ENCODE measurements at places on chromosomes 13 and 19. TPM values are rescaled to one million over a fixed set of nuclear protein-coding genes. Genes with fewer than 3 reads are reported as not detected.
A peak's percentile ranks its signal among the peaks of the same experiment; 100 is the strongest.

TTYH1 gene
- 0.43 TPM for polyA plus RNA-seq

CATSPERD gene
- 0.38 TPM for polyA plus RNA-seq

- DNase-seq: no peak
Measured at GRCh38 chr13:100818711-100819110, 144.1 kb upstream of the TMTC4 start.

CELF5 gene
- not detected for polyA plus RNA-seq

MAST1 gene
- 0.33 TPM for polyA plus RNA-seq

PEAK3 gene
- 0.23 TPM for polyA plus RNA-seq

PCDH20 gene
- not detected for polyA plus RNA-seq

DNA sequence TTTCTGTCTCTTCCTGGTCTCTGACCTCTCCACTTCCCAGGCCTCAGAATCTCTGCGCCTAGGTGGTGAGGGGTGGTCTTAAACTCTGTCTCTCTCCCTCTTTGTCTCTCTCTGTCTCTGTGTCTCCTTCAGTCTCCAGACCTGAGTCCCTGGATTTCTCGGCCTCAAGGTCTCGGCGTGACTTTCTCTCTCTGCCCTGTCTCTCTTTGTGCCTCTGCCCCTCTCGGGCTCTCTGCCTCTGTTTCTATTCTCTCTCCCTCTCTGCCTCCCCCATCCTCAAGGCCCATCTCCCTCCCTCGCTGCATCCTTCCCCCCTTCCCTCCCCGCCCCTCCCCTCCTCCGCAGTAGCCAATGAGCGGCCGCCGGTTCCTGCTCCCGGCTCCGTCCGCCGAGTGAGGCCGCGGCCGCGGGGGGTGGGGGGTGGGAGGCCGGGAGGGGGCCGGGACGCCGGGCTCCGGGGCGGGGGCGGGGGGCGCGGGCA is at the start of gene CACNG7:
CACNG7 (plus strand) TSS at position 344 of the 481 bp plus-strand sequence. CDS start 3,554 bp downstream, outside the sequence.
- no peak for DNase-seq

DNA sequence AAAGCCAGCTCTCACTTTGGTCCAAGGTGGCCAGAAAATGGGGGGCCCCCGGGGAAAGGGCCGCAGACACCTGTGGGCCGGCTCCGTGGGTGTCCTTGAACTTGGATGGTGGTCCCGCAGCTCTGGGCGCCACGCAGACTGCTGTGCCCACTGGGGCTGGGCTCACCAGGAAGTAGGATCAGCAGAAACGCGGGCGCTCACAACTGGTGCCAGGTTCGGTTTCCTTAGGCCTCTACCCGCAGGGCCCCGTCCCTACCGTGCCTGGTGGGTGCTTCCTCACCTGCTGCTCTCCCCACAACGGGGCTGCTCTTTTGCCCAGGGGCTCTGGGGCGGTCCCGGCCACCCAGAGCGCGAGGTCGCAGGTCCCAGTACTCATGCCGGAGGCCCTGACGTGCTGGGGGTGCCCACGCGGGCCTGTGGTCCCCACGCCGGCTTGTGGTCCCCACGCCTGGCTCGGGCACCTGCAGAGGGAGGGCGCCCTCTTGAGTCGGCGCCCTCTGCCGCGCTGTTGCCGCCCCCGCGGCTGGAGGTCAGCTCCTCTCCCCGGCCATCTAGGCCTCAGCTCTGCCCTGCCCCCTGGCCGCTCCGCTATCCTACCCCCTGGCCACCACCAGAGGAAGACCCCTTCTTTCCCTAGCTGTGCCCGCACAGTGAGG is 1303.6 kb downstream of the UQCRFS1 start:
- no peak for DNase-seq

CDC42EP5 gene
- polyA plus RNA-seq: not detected

- DNase-seq: no peak
Measured at GRCh38 chr19:46571495-46571894, 29.6 kb upstream of the CALM3 start.

CXCL17 gene
- not detected for polyA plus RNA-seq

DNA sequence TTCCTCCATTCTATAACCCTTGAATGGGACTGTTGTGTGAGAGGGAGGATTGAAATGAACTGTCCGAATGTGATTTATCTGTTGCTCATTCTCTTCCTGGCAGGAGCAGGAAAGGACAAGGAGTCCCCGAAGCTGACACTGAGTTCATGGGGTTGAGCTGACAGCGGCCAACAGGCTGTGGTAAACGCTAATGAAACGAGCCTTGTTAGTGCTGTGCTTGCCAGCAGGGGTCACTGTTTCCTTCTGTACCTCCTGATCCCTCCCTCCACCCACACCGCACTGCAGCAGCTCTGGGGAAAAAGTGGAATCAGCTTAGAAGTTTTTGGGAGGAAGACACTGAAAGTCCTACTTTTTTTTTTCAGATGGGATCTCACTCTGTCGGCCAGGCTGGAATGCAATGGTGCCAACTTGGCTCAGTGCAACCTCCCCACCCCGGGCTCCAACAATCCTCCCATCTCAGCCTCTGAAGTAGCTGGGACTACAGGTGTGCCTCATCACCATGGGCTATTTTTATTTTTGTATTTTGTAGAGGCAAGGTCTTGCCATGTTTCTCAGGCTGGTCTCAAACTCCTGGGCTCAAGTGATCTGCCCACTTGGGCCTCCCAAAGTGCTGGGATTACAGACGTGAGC is 6.7 kb upstream of the ZNF761 start:
- DNase-seq: peak; percentile 15

CERS1 gene
- polyA plus RNA-seq: not detected

- DNase-seq: peak; percentile 3
Measured at GRCh38 chr19:15631817-15632216, 8.9 kb upstream of the CYP4F3 start.

GRCh38 chr13:30339738-30340330 is 32.5 kb upstream of the KATNAL1 start:
- no peak for DNase-seq

GRCh38 chr13:43365039-43365344 is 341.6 kb downstream of the DNAJC15 start:
- no peak for DNase-seq

DNA sequence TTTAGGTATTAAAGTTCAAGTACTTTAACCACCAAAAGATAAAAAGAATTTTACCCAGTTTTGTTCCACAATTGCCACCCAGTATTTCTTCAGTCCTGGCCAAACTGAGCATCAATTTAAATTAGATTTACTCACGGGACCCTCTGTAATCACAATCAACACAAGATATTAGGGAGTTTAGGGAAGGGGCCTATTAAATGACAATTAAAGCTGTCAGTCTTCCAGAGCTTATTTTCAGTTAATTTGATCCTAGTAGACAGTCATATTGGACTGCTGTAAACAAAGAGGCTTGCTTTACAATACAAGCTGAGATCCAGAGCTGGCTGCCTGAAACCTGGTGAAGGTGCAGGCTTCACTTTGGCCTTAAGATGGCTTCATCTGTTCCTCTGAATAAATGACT is 321.2 kb upstream of the NBEA start:
- no peak for DNase-seq

GRCh38 chr19:19269952-19270694 is 3.0 kb downstream of the TM6SF2 start:
- no peak for DNase-seq

GRCh38 chr13:73832128-73832588 is 302.0 kb downstream of the KLF12 start:
- DNase-seq: no peak

GRCh38 chr19:6740589-6741343 is 1.3 kb downstream of the TRIP10 start:
- no peak for DNase-seq

DNA sequence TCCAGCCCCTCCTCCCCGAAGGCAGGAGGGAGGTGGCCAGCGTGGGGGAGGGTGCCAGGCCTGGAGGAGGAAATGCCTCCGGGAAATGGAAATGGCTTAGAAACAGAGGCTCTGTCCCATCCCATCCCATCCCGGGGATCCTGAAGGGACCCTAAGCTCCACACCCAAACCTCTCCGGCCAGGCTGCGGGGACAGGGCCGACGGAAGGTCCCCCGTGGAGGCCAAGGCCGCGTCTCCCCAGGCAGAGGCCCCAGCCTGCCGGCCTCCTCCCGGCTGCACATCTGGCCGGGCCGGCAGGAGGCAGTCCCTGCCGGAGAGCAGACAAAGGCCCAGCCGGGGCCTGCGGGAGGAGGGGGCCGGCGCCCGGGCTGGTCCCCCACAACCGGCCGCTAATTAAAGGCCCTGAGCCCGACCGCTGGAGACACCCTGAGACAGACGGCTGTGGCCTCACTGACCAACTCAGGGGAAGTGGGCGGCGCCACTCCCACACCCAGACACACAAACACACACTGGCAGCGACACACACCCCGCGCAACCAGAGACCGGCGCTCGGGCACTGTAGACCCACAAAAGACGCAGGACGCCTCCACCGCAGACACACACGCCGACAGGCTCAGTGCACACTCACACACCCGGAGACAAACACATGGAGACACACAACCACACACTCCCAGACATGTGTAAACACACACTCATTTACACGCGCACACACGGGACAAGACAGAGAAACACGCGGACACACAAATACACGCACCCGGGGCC is 1.1 kb downstream of the ADAMTS10 start:
- no peak for DNase-seq

DNA sequence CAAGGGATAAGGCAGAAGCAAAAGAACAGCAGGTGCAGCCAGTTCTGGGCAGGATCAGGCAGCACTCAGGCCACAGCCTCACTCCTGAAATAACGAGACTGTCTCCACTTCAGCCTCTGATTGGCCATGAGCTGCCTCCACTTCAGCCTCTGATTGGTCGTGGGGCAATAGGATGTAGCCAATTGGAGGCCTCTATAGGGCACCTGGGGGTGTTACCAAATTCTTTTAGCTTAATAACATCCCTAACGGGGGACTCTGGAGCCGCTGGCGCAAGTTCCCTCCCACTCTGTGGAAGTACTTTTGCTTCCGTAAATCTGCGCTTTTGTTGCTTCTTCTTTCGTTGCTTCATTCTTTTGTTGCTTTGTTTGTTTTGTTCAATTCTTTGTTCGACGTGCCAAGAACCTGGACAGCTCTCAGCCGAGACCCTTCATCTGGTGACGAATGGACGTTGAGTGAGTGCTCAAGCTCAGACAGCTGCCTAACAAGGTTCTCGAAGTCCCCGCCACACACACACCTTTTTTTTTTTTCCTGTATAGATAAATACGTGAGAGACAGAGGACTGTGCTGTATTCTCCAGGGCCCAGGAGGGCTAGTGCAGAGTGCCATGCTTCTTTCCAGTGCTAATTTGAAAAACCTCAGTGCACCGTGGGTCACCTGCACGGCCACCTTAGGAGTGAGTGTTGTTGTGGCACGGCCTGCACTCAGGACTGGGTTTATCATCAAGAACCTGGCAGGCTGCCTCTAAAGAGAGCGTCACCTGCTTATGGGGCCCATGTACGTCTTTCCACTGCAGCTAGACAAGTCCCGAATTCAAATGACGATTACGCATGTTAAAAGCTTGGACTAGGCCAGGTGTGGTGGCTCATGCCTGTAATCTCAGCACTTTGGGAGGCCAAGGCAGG is 32.0 kb upstream of the TUBGCP3 start:
- no peak for DNase-seq

- DNase-seq: no peak
Measured at GRCh38 chr19:41194157-41194552, 1.1 kb downstream of the CYP2S1 start.

GRCh38 chr13:112249644-112250610 is 126.2 kb upstream of the SPACA7 start:
- no peak for DNase-seq

ATXN8OS gene
- not detected for polyA plus RNA-seq

DNA sequence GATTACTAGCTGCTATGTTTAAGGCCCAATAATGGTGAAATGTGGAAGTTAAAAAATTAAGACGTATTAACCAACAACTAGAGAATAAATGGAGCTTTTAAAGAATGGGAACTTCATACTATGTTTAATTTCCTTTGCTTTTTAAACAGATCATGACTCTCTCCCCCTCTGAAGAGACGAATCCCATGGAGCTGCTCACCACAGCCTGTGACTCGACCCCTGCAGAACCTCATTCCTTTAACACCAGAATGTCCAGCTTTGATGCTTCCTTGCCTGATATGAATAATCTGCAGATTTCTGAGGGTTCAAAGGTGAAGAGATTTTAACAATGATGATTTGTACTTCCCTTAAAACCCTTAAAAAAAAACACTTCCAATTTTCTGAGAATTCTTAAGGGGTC is 53.0 kb downstream of the ZAR1L start:
- no peak for DNase-seq

- no peak for DNase-seq
Measured at GRCh38 chr19:28999724-29000433, 213.1 kb downstream of the UQCRFS1 start.

DNA sequence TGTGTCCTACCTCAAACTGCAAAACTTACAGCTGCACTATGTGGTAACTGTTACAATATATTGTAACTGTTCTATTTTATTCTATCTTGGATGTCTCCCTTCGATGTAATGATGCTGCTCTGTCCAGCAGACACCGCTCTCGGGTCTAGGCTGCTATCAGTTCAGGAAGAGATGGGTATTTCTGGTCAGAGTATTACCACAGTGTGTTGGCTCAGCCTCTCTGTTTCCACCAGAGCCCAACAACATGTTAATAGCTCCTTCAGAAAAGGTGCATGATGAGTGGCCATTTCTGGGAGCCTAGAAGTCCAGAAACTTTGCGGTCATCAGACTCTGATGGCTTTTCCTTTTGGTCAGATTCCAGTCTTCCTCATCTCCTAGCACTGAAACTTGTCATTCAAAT is 35.9 kb upstream of the IGFL1 start:
- DNase-seq: no peak

OR7C2 gene
- not detected for polyA plus RNA-seq

LGALS7 gene
- polyA plus RNA-seq: not detected

DNA sequence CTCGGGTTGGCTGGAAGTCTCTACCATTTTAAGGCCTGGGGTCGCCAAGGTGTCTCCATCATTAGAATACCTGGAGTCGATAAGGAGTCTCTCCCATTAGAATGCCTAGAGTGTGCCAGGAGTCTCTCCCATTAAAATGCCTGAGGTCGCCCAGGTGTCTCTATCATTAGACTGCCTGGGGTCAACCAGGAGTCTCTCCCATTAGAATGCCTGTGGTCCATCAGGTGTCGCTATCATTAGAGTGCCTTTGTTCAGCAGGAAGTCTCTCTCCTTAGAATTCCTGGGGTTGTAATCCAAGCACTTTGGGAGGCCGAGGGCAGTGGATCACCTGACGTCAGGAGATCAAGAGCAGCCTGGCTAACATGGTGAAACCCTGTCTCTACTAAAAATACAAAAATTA is 1533.0 kb downstream of the UQCRFS1 start:
- DNase-seq: no peak

GRCh38 chr19:47506459-47506858 is 8.4 kb downstream of the NAPA start:
- no peak for DNase-seq

DNA sequence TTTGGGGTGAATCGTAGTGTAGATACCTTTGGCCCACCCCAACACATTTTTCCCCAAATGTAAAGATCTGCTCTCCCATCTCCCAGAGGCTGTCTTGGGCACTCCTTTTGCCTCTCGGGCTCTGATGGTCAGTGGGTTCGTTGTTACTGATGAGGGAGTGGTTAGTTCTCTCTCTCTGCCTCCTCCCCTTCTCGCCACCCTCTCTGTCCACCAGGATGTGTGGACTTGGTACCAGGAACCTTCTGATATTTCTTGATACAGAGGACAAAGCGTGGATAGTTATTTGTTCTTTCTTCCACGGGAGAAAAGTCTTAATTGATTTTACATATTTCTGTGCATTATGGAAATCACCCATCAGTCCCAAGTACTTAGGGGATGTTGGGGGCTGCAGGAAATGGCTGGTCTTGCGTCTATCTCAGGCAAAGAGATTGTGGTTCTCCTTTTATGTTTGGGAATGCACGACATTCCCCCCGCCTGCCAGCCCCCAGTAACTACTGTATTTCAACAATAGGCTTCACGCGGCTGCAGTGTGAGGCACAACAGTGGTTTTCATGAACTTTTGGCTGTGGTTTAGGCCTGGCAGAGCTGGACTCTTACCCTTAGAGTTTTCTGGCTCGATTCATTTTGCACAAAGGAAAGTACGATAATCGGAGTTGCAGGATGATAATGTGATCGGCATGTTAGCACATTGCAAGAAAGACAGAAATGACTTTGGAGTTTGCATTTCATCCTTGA is 79.0 kb upstream of the ZNF536 start:
- DNase-seq: no peak

All from GM12878 (cell line).